ENCODE measurements at places on chromosomes 2 and 18.
A peak's percentile ranks its signal among the peaks of the same experiment; 100 is the strongest.

- no peak for DNase-seq
Observed at GRCh38 chr18:9712611-9713010, 4.5 kb downstream of the RAB31 start.

DNA sequence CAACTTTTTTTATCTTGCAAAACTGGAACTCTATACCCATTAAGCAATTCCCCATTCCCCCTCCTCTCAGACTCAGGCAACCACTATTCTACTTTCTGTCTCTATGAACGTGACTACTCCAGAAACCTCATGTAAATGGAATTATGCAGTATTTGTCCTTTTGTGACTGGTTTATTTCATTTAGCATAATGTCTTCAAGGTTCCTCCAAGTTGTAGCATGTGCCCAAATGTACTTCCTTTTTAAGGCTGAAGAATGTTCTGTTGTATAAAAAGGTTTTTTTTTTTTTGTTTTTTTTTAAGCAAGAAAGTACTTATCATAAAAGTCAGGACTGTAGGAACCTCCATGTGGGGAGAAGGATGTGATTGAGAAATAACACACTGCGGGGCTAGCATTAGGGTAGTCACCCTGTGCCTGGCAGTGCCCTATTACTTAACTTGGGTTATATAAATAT lies 262.9 kb upstream of the FBXO11 start:
- no peak for DNase-seq

DNA sequence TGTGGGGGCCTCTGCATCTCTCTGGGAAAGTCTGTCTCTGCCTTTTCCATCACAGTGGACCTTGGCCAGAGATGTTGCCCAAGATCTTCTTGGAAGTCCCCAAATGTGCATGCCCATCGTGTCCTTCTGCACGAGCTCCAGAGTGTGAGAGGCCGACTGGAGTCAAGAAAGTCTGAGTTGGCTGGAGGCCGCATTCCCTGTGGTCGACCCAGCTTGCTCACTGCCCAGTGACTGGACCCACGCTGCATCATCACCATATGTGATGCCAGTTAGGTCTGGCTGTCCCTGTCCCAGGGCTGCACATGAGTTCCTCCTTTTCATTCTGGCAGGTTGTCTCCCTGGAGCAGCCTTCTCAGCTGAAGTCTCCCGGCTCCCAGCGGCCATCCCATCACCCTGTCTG lies 93.8 kb downstream of the ARL4C start:
- no peak for DNase-seq

DNA sequence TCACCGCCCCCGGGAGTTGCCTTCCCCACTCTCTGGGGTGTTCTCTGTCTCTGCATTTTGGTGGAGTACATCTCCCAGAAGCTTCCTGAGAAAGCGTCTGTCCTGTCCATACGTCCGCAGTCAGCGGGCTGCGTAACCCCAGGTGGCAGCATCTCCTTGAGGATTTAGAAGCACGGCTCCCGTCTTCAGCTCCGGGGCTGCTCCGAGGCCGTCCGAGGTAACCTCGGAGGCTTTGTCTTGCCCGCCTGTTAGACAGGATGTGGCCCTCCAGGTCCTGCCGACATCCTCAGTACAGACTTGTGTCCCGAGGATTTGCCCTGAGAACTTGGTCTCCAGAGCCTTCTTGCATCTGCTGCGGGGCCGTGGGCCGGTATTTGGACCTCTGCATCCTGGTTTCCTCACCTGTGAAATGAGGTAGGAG lies 58.4 kb downstream of the CTDP1 start:
- no peak for DNase-seq

- DNase-seq: no peak
Observed at GRCh38 chr2:20034218-20034617, 17.2 kb downstream of the LAPTM4A start.

DNA sequence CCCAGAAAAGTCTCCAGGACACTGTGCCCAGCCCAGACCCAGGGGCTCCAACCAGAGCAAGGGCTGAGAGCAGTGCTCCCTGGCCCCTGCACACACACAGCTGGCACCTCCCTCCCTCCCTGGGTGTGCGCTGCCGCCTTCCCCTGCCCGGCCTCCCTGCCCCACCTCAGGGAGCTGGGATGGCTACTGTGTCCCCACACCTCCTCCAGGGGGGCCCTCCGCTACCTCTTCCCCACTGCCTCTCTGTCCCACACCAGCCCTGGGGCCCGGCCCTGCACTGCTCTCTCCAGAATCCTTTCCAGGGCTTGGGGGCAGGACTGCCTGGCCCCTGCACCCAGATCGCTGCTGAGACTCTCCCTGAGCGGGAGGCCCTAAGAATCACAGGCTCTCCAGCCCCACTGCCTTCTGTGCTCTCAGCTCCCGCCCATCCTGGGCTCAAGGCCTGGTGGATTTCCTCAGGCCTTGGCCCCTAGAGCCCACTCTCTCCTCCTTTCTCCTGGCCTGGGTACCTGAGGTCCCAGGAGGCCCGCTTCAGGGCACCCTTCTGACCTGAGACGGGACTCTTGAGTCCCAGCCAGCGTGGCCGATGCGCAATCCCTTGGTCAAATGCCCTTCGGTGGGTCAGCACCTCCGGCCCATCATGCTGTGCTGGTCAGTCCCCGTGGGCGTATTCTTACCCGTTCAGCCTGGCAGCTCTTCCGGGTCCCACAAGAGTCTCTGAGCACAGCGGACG lies 276.8 kb upstream of the HDAC4 start:
- DNase-seq: no peak

DNA sequence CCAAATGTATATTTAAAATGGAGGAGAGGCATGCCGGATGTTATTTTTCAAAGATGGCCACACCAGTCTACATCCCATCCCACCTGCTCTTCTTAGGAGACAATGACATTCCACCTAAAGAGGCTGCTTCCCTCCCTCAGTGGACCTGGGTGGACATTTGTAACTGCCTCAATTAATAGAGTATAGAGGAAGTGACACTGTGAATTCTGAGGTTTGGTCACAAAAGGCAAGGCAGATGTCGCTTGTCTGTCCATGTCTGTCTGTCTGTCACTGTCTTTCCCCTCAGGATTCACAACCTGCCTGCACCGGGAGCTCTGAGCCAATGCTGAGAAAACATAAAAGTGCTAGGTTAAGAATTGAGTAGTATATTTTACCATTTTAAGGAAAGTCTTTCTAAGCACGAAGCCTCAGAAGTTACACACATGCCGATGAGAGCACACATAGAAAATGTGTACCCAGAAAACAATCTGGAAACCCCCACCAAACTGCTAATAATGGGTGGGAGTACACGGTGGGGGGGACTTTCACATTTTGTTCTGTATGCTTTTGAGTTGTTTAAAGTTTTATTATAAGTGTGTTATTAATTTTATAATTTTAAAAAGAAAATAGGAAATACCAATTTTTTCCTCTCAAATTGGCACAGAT lies 21.0 kb downstream of the MIB1 start:
- DNase-seq: no peak

DNA sequence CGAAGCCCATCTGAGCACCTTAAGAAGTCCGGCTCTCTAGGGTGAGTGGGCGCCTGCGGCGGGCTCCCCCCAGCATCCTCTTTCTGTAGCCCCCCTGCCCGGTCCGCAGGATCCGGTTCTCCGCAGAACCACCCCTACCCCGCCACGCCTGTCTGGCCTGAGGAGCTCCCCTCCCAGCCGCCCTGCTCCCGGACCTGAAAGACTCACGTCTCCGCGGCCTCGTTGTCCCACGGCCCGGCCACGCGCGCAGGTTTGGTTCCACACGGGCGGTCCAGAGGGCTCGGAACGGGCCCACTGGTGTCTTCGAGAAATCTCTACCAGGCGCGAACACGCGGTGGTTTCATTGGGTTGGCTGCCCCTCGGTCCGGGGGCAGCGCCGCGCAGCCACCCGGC lies 237 bp downstream of the SLC39A6 start:
- DNase-seq: no peak

- DNase-seq: no peak
Observed at GRCh38 chr2:26733413-26733812, 30.7 kb upstream of the SLC35F6 start.

- DNase-seq: no peak
Observed at GRCh38 chr2:117698819-117699218, 115.7 kb upstream of the DDX18 start.

DNA sequence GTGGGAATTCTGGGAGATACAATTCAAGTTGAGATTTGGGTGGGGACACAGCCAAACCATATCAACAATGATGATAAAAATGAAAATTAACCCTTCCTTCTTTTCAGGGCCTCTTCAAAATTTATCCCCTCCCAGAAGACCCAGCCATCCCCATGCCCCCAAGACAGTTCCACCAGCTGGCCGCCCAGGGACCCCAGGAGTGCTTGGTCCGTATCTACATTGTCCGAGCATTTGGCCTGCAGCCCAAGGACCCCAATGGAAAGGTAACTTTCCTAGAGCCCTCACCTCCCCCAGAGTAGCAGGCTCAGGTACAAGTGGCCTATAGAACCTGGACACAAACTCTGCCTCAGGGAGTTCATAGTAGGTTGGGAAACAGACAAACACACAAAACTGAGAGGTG lies 205.4 kb downstream of the DYSF start:
- no peak for DNase-seq

DNA sequence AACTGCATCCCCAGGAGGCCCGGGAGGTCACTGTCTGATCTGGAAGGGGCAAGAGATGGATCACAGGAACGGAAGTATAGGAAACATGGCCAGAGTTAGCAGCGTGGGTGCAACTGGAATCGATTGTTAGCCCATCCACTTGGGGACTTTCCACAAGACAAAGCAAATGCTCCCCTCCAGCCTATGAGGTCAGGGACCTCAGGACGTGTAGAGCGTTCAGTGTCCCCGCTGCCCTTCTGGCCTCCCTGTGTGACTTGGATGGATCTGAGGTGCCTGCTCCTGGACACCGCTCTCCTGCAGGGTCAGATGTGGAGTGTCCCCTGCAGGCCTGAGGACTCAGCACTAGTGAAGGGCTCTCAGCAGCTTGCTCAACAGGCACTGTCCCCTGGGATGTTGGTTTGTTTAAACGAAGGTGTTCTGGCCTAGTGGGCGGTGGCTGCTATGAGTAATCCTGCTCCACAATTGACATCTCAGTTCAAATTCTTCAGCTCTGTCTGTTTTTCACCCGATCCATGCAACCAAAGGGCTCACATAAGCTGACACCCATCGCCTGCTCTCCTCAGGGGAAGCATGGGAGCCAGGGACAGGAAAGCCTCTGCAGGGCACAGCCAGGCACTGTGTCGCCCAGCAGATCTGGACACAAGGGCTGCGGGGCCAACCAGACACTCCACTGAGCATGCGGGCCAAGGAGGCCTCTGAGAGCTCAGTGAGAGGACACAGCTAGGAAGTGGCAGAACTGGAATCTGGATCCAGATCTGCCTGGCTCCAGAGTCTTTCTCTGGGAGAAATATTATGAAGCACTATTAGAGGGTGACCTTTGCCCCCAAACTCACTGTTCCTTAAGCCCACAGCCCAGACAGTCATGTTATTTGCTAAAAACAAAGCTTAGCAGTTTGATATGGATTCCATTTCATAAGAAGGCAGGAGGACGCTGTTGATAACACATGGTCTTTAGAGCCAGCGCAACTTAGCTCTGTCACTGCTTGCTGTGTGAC lies 78.5 kb downstream of the RHOB start:
- DNase-seq: no peak

DNA sequence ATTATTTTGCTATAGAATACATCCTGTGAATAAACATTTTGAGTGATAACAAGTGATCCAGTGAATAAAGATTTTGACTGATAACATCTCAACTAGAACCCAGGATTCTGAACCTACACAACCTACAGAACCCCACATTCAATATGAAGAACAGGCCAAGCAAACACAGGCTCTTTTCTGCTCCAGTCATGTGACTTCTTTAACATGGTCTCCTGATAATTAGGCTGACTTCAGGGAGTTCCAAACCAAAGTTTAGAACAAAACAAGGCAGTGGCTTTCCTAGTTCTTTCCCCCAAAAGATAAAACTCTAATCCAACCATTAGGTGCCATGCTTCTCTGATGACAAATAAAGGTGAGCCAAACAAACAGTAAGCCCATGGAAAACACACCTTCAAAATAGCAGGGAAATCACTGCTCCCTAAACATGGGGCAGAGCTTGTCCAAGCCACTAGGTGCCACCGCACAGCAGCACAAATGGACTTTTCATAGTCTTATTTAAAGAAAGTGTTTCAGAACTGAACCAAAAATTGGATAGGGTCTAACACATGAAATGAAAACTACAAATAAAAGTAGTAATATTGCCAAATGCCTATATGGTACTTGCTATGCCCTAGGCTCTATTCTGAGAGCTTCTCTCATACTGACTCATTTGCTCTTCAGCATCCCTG lies 95.3 kb downstream of the EVA1A start:
- no peak for DNase-seq

- no peak for DNase-seq
Observed at GRCh38 chr2:169131587-169132512, 62.5 kb downstream of the DHRS9 start.

- peak; percentile 2 for DNase-seq
Observed at GRCh38 chr2:163471947-163472346, 263.9 kb downstream of the FIGN start.

- no peak for DNase-seq
Observed at GRCh38 chr18:48885924-48886400, 64.8 kb downstream of the SMAD7 start.

GRCh38 chr2:13128139-13128538 lies 411.4 kb downstream of the TRIB2 start:
- no peak for DNase-seq

DNA sequence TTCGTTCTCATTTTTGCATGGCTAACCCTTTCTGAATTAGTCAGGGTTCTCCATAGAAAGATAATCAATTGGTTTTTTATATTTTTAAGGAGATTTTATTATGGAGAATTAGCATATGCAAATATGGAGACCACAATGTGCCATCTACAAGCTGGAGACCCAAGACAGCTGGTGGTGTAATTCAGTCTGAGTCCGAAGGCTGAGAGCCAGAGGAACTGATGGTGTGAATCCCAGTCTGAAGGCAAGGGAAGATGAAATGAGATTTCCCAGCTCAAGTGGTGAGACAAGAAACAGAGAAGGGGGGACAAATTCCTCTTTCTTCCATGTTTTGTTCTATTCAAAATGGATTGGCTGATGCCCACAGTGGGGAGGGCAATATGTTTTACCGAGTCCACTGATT lies 80.7 kb downstream of the PLCL1 start:
- DNase-seq: no peak

- DNase-seq: no peak
Observed at GRCh38 chr2:129142465-129142864, 823.8 kb upstream of the HS6ST1 start.

DNA sequence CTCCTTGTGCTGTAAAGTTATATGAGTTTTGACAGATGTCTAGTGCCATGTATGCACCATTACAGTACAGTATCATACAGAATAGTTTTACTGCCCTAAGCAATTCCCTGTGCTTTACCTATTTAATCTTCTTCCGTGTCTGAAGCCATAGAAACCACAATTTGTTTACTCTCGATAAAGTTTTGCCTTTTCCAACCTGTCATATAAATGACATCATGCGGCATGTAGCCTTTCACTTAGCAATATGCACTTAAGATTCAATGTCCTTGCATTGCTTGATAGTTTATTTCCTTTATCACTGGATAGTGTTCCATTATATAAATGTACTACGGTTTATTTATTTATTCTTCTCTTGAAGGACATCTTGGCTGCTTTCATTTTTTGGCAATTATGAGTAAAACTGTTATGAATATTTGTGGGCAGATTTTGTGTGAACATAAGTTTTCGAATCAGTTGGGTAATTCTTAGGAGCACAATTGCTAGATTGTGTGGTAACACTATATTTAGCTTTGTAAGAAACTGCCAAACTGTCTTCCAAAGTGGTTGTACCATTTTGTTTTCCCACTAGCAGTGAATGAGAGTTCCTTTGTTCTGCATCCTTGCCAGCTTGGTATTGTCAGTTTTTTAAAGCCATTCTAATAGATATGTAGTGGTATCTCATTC lies 136.8 kb upstream of the MAP3K20 start:
- DNase-seq: no peak

- no peak for DNase-seq
Observed at GRCh38 chr2:210635257-210635656, 78.9 kb downstream of the CPS1 start.

GRCh38 chr18:75656035-75656434 lies 228.5 kb upstream of the SMIM21 start:
- DNase-seq: no peak
